ENCODE measurements at places on chromosomes 3 and 15.

DNA sequence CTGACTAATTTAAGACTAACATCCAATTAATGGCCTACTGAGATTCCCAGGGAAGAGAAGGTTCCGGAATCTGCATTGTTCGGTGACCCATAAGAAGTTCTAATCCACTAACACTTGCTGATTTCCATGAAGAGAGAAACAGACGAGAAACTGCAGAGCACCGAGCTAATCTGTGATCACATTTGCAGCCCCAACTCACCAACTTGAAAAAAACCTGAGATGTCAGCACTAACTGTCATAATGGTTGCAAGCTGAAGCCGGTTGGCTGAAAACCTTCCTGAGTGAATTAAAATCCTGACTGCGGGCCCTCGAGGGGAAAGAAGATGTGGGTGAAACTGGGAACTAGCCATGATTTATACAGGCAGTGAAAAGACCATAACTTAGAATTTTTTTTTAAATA, 204.8 kb upstream of the IGF1R start:
- DNase-seq: no peak

- no peak for DNase-seq
These were observed 4.1 kb upstream of the EPHB3 start for GRCh38 chr3:184557348-184557950.

GRCh38 chr3:196390116-196390515, 42.1 kb downstream of the UBXN7 start:
- DNase-seq: no peak

GRCh38 chr15:90243943-90244639, 5.3 kb upstream of the TTLL13 start:
- no peak for DNase-seq

- no peak for DNase-seq
These were observed 32.3 kb downstream of the TSPAN3 start for GRCh38 chr15:77038312-77039216.

DNA sequence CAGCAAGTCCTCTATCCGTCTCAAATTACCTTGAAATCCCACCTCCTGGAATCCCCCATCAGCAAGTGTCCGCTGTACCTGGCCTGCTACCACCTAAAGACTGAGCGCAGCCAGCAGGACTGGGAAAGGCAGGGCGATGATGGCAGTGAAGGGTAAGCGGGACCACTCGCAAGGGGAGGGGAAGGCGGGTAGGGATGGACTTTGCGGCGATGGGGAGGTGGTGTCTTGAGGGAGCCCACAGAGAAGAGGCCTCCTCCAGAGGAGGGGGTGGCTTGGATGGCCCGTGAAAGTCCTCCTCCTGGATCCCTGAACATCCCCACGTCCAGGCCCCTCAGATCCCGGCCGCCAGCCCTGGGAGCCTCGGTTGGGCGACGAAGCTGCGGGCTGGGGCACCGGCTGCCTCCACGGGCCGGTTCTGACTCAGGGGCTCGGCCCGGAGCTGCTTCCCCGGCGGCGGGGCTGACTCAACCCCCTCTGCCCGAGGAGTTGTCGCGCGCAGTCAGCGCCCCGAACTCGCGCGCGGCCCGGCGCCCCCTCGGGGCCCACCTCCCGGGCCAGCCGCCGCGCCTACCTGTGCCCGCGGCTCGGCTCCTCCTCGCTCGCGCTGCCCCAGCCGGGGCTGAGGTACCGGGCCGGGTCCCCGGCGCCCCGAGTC, 512 bp downstream of the LARP6 start:
- peak; percentile 46 for DNase-seq

DNA sequence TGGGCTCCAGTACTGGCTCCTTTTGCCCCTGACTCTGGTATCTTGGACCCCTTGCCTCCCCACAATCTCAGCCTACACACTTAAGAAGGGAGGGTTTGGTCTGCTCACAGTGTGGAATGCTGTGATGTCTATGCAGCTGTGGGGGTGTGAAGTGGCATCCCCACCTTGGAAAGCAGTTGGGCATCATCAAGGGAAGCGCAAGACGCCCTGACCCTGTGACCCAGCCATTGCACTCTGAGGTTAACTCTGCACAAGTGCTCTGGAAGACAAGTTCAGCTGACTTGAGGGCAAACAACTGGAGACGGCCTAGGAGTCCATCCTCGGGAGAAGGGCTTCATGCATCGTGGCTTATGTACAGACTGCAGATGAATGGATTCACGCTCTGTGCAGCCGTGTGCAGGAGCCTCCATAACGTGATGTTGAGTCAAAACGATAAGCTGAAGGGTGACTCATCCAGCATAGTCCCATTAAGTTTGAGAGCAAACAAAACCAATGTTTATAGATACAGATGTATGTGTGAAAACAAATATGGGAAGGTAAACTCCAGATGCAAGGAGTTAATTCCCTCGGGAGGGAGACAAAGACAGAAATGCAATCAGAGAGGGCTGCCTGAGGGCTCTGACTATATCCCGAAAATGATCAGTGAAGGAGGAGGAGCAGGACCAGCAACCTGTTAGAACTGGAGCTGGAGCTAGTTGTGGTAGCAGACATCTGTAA, 86.8 kb downstream of the LSM3 start:
- no peak for DNase-seq

- no peak for DNase-seq
These were observed 71.4 kb downstream of the SMAD3 start for GRCh38 chr15:67136802-67137201.

DNA sequence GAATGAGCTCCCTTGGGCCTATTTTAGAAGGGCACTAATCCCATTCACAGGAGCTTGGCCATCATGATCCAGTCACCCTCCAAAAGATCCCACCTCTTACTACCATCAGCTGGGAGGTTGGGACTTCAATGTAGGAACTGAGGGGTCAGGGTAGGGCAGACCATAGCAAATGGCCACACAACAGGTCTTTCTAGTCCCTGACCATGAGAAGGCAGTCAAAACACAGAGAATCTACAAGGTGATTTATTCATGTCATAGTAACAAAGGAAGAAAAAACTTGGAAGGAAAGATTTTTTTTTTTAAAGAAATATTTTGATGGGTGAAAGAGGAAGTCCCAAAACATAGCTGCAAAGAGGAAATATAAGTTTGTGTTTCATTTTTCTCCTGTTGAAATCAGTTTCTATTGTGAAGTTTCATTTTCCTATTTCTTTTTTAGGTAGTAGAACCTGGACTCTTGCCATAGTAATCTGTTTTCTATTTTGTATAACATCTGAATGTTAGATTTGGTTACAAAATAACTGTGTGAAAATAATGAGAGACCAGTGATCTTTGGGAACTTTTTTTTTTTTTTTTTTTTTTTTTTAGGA, 23.5 kb upstream of the TNFSF10 start:
- DNase-seq: no peak

- no peak for DNase-seq
These were observed 30.7 kb downstream of the SEMA7A start for GRCh38 chr15:74402873-74403587.

- DNase-seq: no peak
These were observed 300.1 kb upstream of the LYSMD4 start for GRCh38 chr15:100033140-100033857.

DNA sequence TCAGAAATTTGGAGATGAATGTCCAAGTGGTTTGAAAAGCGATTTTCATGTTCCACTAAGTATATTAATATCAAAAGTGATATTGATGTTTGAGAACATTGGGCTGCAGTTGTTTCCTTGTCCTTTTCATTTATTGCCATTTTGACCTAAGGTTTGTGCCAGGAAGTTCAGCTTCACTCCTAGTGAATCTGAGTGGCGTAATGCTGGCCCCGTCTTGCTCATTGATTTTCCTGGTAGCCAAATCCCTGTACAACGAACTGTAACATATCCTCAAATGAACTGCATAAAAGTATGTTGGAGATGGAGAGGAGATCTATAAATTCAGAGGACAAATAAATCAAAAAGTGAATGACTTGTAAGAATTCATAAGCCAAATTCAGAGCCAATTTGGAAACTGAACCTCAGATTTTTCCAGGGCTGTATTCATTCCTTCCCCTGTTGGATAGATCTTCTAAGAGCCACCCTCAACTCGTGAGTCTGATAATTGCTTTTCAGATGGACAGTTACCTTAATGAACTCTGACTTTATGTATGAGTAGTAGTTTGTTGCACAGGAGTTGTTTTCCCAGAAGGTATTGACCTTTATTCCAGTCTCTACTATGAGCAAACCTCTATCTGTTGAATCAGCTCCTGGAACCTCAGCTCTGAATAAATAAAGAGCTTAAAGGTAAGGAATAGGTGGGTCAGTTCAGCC, 72.8 kb downstream of the ITPR1 start:
- DNase-seq: no peak

GRCh38 chr15:72116731-72117485, 1.0 kb downstream of the MYO9A start:
- DNase-seq: peak; percentile 9

DNA sequence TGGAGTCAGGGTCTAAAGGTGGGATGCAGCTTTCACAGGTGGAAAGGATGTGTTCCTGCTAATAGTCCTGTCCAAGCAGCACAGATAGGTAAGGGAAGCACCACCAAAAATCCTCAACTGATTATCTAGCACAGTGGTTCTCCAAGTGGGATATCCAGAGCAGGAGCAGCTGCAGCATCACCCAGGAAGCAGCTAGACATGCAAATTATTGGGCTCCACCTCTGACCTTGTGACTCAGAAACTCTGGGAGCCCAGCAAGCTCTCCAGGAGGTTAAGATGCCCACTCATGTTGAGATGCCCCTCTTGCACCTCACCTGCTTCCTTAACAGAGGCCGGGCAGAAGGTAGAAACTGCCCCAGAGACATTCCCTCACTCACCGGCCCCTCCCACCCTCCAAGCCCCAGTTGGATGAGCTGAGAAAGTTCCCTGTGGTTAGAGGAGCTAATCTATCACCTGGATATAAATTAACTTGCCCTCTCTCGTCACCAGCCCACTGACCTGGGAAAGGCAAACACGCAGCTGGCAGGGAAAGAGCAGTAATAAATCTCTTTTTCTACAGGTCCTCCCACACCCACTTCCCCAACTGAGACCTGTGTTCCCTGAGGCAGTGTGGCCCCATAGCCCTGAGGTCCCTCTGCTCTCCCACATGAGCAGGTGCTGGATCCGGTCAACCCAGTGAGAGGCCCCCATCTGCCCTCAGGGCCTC, 39.3 kb downstream of the ADCY5 start:
- no peak for DNase-seq

- DNase-seq: no peak
These were observed 9.7 kb upstream of the CXCR6 start for GRCh38 chr3:45933591-45933990.

DNA sequence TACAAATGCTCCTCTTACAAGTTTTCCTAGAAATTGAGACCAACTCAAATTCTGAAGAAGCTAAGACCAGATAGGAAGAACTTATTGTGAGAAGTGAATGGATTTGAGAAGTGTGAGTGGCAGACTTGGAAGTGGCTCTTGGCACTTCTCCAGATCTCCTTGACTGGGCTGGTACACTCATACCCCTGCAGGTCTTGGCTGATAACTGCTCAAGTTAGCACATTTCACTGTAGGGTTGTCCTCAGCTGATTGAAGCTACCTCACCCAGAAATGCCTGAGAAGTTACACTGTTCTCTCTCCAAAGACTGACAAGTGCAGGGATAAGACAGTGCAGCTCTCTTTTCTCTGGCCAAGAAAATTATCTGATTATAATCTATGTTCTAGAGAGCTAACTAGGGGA, 16.5 kb upstream of the CLDN1 start:
- no peak for DNase-seq

DNA sequence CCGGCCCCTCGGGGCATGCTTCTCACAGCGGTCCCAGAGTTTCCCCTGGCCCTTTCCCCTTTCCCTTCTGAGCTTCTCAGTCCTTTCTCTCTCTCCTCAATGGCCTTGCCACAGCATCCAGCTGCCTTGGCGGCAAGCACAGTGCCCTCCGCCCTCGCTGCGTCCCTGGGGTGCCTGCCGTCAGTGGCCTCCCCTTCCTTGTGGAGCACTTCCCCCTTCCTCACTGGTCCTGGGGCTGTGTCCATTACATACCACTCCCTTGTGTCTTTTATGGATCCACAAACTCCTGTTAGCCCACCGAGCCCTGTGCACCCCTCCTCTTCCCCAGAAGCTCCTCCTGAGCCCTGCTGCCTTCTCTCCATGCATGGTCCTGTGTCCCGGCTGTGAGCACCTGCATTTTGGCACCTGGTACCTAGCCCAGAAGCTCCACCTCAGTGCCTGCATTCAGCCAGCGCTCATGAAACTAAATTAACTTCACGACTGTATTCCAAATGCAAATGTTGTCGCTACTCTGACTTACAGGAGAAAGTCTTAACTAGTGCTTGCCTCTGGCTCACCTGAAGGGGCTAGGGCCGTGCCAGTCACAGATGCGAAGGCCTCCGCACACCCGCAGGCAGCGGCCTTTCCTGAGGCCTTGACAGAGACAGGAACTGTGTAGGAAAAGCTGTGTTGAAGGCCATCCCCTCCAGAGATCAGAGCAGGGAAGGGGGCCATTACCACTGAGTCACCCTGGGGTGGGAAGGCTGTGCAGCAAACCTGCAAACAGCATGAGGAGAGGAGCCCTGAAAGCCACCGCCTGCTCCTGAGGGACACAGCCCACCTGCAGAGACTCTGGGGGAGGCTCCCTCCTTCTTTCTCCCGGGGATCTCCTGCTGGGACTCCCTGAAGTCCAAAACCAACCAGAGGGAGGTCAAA, 19.1 kb upstream of the KLF13 start:
- DNase-seq: peak; percentile 49

GRCh38 chr3:151576511-151577137, 115.8 kb upstream of the IGSF10 start:
- DNase-seq: no peak

DNA sequence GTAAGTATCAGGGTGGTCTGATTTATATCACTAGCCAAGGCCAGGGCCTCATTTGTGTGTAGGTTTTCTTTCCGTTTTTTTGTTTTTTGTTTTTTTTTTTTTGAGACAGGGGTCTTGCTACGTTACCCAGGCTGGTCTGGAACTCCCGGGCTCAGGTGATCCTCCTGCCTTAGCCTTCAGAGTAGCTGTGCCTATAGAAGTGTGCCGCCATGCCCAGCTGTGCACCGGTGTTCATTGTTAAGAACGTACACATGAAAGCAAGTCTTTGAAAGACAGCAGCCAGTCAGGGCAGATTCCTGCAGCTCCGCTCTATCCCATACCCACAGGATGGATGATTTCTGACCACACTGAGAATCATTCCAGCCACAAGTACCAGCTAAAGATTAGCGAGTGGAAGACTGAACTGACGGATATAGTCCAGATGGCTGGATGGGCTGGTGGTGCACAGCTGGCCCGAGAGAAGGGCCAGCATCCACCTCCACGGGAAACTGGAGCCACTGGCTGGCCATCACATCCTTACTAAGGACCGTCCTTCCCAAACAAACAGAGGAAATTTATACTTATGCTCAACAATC, 95.4 kb downstream of the PCSK6 start:
- DNase-seq: peak; percentile 22

DNA sequence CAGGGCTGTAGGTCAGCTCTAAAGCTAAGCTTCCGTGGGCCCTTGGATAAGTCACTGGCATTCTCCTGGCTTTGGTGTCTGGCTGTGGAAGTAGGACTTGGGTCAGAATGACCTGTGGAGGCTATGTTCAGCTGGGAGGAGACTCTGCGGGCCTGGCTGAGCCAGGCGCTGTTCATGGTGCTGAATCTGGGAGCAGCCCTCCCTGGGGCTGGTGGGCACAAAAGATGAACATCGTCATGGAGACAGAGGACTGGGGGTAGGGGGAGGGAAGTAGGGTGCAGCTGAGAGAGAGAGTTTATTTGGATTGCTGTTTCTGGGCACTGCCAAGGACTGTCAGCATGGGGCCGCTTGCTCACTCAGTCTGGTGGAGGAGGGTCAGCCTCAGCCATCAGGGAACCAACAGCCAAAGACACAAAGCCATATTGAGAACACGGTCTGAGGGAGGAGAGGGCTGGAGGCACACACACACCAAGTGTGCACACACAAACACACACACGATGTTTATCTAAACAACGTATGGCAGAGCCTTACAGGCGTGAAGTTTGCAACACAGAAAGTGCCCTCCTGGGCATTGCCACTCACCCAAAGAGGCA, 120.7 kb upstream of the LINGO1 start:
- DNase-seq: peak; percentile 82

GRCh38 chr3:30356866-30357753, 249.3 kb upstream of the TGFBR2 start:
- DNase-seq: no peak
